Fibroblast of the aortic adventitia (primary cell): ENCODE measurements at places on chromosomes 6 and 20. TPM values are rescaled to one million over a fixed set of nuclear protein-coding genes. Genes with fewer than 3 reads are reported as not detected.
A peak's percentile ranks its signal among the peaks of the same experiment; 100 is the strongest.

DNA sequence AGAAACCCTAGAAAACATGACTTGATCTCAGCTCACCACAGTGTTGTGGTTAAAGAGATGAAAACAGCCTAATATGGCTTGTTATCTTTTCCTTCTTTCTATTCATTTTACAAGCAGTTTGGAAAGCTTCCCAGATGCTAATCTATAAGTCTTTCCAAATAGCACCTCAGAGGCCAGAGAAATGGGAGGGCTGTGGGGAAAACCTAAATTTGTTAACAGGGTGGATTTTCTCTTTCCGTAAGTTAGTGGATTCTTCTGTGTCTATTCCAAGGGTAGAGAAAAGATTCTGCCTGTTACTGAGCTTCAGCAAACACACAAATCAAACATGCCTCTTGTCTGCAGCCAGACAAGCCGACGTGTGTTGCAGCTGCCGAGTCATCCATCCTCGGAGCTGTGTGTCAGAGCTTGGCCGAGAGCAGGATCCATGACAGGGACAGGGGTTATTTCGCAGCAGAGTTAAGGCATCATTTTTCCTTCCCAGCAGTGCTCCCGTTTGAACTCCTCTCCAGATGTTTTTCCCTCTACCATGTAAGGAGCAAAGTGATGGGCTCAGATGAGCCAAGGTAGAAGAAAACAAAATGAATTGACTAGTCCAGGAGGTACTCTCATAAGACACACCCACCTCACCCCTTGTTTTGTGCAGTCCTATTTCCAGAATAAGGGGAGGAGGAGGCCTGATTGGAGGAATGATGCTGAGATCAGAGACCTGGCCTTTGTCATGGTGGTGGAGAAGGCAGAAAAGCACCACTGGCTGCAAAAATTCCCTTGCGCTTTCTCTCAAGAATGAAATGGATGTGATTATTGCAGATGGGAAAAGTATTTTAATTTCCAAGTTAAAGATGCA lies 560.0 kb downstream of the C6orf118 start:
- peak; percentile 34 for DNase-seq

DNA sequence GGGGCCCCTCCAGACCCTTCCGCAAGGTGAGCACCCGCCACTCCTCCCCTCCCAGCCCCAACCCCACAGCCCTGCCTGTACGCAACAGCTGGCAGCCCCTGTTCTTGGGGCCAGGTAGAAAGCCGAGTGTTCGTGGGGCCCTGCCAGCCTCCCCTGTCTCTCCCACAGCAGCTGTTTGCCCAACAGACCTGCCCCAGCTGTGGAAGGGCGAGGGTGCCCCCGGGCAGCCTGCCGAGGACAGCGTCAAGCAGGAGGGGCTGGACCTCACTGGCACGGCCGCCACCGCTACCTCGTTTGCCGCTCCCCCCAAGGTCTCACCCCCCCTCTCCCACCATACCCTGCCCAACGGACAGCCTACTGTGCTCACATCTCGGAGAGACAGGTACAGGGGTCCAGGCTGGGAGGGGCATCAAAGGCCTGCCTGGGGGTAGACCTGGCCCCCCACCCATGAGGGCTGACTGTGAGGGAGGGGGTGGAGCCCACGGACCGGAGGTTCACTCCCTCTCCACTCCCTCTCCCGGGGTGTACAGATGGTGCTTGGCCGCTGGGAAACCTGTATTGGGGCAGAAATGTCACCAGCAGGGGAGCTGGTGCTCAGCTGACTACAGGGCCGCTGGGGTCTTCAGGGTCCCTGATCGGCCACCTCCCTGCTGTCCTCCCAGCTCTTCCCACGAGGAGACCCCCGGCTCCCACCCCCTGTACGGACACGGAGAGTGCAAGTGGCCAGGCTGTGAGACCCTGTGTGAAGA lies 41.1 kb downstream of the FOXP4 start:
- DNase-seq = no peak

- peak; percentile 42 for DNase-seq
Measured at GRCh38 chr6:130034378-130035146, 16.2 kb downstream of the L3MBTL3 start.

- DNase-seq = no peak
Measured at GRCh38 chr20:1669304-1669703, 11.7 kb upstream of the SIRPG start.

DNA sequence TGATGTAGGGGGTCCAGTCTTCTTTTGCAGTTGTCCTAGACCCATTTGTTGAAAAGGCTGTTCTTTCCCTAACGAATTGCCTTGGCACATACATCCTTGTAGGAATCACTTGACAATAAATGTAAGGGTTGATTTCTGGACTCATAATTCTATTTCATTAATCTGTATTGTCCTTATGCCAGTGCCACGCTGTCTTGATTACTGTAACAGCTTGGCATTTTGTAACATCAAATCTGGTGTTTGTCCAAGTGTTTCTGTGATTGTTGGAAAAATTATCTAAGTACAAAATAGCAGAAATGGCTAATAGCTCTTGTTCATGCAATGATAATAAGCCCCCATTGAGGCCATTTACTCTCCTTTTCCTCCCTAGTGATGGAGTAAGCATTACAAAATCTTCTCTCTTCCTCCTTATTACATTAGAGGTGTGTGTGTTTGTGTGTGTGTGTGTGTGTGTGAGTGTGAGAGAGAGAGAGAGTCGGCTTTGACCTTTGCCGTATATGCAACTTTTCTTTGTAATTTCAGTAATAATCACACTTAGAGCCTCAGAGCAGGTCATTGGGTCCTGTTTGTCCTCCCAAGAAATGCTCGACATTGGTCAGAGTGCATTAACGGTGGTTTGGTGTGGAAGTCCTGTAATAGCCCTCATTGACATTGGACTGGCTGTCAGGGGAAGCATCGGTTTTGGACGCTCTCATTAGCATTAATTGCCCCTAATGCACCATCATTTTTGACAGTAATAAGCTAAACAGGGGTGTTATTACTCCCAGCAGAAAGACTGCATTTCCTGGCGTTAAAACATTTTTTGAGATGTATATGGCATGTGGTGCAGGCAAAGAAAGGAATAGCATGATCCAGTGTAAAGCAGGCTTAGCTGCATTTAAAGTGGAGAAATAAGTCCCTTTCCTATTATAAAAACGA lies 40.7 kb upstream of the MROH8 start:
- DNase-seq = no peak

- no peak for DNase-seq
Measured at GRCh38 chr6:33934731-33935270, 131.0 kb upstream of the MLN start.

DNA sequence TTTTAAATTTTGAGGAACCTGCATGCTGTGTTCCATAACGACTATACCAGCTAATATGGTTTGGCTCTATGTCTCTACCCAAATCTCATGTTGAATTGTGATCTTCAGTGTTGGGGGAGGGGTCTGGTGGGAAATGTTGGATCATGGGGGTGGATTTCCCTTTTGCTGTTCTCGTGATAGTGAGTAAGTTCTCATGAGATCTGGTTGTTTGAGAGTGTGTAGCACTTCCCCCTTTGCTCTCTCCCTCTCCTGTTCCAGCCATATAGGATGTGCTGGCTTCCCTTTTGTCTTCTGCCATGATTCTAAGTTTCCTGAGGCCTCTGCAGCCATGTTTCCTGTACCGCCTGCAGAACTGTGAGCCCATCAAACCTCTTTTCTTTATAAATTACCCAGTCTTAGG lies 61.8 kb upstream of the NEDD9 start:
- DNase-seq = no peak

GRCh38 chr20:42430598-42430997 lies 759.1 kb downstream of the PTPRT start:
- DNase-seq = no peak

DNA sequence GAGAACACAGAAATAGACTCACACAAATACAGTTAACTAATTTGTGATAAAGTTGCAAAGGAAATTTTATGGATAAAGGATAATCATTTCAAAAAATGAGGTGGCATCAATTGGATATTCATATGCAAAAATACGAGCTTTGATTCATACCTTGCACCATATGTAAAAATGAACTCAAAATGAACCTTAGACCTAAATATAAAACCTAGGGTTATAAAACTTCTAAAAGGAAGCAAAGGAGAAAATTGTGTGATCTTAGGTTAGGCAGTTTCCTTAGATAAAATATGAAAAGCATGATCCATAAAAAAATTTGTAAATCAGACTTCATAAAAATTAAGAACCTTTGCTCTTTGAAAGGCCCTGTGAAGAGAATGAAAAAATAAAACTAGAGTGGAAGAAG lies 85.5 kb downstream of the F13A1 start:
- no peak for DNase-seq

- DNase-seq = no peak
Measured at GRCh38 chr6:100381111-100381510, 83.6 kb downstream of the SIM1 start.

DNA sequence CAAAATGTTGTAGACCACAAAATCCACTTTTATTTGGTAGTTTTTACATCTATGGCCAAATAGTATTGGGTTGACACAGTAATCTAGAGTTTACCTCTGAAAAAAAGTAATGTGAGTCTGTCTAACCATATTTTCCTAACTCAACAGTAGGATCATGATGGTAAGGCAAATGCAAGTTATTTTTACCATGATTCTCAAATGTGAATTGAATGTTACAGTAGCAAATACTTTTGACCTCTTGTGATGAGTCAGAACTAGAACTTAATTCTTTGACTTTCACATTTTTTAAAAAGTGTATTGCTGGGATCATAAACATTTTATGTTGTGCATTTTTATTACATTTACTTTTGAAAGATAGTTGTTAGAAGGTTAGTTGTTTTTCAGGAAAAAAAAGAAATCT lies 22.0 kb downstream of the RNF146 start:
- peak; percentile 8 for DNase-seq

DNA sequence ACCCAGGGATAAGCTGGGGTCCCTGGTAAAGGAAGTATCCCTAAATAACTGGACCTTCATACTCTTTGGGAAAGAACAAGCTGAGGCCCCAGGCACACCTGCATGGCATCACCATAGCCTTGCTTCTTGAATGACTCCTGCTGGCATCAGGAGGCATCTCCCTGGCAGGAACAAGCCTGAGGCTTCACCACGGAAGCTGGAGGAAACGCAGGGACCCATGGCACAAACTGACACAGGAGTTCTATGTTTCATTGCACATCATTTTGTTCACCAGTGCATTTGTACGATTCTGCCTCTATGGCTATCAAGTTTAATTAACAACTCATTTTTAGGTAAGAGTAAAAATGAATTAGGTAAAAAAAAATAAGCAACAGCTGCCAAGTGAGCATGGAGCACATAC lies 619 bp upstream of the PDE7B start:
- DNase-seq = no peak

GRCh38 chr6:22433745-22434144 lies 135.6 kb upstream of the HDGFL1 start:
- no peak for DNase-seq

DNA sequence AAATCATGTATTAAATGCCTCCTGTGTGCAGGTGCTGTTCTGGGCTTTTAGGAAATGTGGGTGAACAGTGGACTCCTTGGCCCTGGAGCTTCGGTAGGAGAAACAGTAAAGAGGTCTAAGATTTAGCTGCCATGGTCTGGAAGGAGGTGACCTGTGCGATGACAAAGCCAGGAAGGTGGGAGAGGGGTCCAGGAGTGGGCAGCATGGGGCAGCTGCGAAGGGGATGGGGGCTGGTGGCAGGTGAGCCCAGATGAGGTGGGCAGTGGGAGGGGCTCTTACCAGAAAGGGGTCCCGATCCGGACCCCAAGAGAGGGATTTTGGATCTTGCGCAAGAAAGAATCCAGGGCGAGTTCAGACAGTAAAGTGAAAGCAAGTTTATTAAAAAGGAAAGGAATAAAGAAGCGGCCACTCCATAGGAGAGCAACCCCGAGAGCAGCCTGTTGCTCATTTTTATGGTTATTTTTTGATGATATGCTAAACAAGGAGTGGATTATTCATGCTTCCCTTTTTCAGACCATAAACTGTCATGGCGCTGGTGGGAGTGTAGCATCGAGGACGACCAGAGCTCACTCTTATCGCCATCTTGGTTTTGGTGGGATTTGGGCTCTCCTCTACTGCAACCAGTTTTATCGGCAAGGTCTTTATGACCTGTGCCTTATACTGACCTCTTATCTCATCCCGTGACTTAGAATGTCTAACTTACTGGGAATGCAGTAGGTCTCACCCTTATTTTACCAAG lies 38.7 kb downstream of the PRR18 start:
- DNase-seq = no peak

DNA sequence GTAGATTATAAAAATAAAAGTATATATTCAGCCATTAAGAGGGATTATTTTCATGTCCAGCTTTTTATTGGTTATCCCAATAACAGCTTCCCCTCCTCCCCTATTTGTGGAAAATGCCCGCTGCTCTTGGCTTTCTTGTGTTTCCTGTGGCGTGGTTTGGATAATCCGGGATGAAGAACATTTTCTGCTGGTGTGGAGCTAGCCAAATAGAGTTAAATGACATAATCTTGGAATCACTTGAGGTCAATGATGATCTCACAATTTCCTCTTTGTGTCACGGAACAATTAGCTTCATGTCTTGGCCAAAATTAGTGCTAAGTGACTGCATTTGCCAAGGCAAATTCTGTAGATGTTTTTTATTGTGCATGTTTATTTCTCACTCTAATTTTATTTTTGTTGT lies 394.0 kb downstream of the LAMA2 start:
- peak; percentile 5 for DNase-seq

DNA sequence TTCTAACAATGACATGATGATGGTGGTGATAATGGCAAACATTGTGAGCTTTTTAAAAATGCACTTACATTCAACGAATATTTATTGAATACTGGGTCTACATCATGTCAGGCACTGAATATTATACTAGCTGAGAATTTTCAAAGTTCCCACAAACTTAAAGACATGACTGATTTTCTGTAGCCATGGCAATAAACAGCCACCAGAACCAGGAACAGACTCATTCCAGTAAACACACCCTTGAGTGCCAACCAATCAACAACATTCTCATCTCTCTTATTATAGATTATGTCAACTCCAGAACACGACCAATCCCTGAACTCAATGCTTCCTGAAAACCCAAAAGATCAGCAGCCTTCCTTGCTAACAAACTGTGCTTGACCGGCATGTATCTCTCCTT lies 212.4 kb upstream of the RUNX2 start:
- peak; percentile 30 for DNase-seq

GRCh38 chr6:154402081-154402780 lies 45.6 kb upstream of the IPCEF1 start:
- DNase-seq = no peak

GRCh38 chr6:119483908-119484307 lies 134.3 kb upstream of the MAN1A1 start:
- no peak for DNase-seq

DNA sequence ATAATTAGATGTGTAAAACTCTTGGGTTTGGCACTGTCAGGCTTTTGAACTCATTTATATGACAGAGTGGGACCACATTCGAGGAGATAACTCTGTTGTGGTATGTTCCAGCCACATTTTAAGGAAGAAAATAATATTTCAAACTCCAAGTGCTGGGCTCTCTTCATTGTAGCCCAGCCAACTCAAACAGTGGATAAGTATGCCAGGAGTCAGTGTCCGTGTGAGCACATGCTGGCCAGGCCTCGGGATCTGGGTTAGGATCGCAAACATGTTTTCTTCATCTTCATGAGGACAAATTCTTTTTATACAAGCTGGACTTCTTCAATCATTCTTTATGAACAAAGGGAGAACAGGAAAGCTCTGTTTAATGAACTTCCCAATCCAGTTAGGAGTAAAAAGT lies 497.5 kb downstream of the MAFB start:
- no peak for DNase-seq

- DNase-seq = peak; percentile 15
Measured at GRCh38 chr6:33854572-33855030, 50.8 kb upstream of the MLN start.

GRCh38 chr20:53215166-53215565 lies 243.0 kb downstream of the TSHZ2 start:
- DNase-seq = no peak

Gene TAGAP
- not detected in 2 replicates for total RNA-seq

Gene CNR1
- not detected in 2 replicates for total RNA-seq

Gene GPSM3
- total RNA-seq = 0.90 TPM in 1 of 2 replicates, not detected in the other

Gene ZNF341
- total RNA-seq = 0.90 and 1.5 TPM in 2 replicates

Gene IL20RA
- total RNA-seq = 0.18 and 0.90 TPM in 2 replicates

Gene BPIFB6
- not detected in 2 replicates for total RNA-seq
